Germinal center (tissue), 1 donor: ENCODE measurements at places on chromosomes 16 and 17.

GRCh38 chr16:67951485-67951884 is 7.6 kb upstream of the LCAT start:
- no peak for DNase-seq

DNA sequence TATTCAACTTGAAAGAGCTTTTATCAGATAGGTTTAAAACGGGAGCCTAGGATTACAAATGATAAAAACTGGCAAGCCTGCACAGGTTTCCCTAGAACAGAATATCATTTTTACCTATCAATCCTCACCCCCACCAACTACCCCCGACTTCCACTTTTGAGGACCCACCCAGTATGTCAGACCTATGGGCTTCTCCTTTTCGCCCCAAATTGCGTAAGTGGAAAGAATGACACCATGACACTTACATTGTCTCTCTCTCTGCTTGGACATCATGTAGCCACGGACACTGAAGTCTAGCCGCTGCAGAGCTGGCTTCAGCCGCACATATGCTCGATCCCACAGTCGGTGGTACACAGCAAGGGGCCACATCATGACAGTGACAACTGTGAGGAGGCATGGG is 7.4 kb upstream of the PSMC3IP start:
- DNase-seq, result no peak

GRCh38 chr16:86671486-86672178 is 93.3 kb downstream of the FOXL1 start:
- no peak for DNase-seq

GRCh38 chr17:65799869-65800268 is 238.4 kb upstream of the AXIN2 start:
- no peak for DNase-seq

DNA sequence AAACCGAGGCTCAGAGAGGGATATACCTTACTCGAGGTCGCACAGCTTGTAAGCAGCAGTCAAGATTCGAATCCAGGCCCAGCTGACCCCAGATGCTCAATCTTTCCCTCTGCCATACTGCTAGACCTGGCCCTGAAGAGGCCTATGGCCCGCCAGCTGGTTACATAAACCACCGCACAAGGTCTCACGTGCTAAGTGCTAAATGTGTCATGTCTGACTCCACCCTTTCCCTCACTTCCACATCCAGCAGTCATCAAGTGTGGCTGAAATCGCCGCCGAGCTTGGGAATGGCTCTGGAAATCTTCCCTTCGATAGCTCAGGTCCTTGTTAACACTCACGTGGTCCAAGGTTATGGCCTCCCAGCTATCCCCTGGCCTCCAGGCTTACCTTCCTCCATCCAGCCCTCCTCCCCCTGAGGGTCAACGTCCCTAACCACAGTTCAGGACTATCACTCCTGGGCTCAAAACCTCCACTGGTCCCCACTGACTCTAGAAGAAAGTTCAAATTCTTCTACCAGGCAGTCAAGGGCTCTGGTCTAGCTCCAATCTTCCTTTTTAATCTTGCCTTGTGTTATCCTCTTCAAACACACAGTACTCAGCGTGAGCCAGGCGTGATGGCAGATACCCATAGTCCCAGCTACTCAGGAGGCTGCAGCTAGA is 3.5 kb downstream of the ZBTB4 start:
- no peak for DNase-seq

DNA sequence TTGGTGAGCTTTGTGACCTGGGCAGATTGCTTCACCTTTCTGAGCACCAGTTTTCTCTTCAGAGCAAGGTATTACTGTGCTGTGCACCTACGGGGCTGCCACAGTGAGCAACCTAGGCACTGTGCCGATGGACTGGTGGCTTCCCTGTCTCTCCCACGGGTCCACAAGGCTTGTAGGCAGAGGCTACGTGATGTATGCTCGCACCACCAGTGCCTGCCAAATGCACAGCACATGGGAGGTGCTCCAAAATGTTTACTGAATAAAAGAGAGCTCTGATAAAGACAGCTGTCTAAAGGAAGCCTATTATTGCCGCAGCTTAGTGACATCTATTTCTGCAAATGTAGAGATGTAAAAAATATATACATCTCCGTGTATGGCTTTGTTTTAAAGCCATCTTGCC is 139.2 kb downstream of the CDK5R1 start:
- DNase-seq, result no peak

DNA sequence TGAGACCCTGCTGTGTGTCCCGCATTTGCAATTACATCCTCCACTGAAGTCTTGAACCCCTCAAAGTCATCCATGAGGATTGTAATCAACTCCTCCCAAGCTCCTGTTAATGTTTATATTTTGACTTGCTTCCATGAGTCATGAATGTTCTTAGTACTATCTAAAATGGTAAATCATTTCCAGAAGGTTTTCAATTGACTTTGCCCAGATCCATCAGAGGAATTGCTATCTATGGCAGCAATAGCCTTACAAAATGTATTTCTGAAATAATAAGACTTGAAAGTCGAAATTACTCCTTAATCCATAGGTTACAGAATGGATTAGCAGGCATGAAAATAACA is 2.5 kb upstream of the C16orf87 start:
- no peak for DNase-seq

- DNase-seq, result peak; percentile 64
Measured at GRCh38 chr16:10514369-10515055, 65.9 kb downstream of the EMP2 start.

- DNase-seq, result no peak
Measured at GRCh38 chr17:1860978-1861377, 31.2 kb downstream of the RPA1 start.

DNA sequence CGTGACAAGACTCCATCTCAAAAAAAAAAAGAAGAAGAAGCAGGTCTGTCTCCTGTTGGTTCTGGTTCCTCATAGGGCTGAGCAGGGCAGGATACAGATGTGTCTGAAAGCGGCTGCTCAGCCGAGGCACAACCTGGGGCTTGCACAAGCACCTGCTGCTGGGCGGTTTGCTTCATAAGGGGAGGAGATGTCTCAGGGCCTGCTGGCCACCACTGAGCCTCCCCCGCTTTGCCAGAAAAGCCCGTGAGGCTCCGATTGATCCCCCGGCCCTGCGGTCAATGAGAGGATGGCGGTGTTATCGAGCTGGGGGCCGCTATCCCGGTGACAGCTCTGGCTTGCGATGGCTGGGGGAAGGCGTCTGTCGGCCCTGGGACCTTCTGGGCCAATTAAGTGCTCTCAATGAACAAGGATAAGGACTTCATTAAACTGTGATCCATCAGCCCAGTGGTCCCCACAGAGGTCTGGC is 162.0 kb downstream of the SDK2 start:
- no peak for DNase-seq

DNA sequence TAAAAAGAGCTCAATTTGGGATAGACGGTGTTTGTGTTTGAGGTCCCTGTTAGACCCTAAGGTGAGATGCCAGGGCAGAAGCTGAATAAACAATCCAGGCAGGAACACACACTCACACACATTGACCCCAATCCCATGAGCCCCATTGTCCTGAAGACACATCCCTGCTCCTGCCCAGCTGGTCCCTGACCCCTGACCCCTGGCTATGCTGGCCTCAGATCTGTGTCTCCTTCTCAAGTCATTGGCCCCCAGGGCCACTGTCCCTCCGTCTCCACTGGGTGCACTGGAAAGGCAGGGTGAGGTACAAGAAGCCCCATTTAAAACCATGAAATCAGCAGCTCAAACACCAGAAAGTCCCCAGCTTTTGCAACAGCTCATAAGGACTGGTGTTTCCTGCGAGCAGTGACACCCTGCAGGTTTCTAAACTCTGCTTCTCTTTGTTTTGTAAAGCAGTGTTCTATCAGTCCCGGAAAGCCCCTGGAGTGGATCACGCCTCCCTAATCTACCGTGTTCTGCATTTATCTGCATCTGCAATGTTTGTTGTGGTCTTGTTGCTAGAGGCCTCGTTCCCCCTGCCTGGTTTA is 18.0 kb upstream of the ASGR2 start:
- DNase-seq, result peak; percentile 65

- DNase-seq, result no peak
Measured at GRCh38 chr17:17231621-17232302, 5.2 kb downstream of the FLCN start.

DNA sequence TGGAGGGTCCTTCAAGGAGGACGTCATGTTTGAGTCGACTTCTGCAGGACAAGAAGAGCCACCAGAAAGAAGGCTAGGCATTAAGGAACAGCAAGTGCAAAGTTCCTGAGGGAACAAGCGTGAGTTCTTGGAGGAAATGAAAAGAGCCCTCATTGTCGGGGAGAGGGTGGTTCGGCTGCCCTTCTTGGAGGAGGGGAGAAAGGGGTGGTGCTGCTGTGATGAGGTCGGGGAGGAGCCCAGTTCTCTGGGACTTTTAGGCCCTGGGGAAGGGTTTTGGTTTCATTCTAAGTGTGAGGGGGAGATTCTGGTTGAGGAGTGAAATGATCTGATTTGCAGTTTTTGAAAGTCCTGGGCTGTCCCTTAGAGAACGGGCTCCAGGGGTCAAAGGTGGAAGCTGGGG is 4.1 kb downstream of the BICDL2 start:
- no peak for DNase-seq

DNA sequence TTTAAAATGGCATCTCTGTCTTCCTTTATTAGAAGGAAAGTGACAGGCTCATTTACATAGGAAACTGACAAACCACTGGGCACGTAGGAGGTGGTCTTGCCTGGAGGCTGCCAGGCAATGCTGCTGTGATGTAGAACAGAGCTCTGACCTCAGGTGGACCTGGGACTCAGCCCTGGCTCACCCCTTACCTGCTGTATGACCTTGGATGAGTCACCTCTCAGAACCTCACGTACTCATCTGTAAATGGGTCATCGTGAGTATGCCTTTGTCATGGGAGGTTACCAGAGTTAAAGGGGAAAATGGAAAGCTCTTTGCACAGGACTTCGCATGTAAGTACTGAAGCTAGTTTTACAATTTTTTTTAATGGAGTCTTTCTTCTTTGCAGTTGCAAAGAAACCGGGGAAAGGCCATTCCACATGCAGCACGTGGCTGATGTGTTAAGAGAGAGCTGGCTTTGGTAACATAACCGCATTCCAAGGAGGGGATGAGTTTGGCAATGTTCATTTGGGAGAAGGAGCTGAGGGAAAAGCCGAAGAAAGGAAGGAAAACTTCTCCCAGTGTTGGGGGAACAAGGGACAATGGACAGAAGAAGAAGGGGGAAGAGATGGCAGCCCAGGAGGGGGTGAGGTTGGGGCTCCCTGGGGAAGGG is 37.4 kb upstream of the LONP2 start:
- no peak for DNase-seq

- no peak for DNase-seq
Measured at GRCh38 chr16:69084289-69084688, 21.2 kb upstream of the HAS3 start.

- no peak for DNase-seq
Measured at GRCh38 chr17:66309793-66310192, 7.4 kb downstream of the PRKCA start.

GRCh38 chr17:21371511-21372081 is 4.6 kb upstream of the KCNJ12 start:
- DNase-seq, result no peak

DNA sequence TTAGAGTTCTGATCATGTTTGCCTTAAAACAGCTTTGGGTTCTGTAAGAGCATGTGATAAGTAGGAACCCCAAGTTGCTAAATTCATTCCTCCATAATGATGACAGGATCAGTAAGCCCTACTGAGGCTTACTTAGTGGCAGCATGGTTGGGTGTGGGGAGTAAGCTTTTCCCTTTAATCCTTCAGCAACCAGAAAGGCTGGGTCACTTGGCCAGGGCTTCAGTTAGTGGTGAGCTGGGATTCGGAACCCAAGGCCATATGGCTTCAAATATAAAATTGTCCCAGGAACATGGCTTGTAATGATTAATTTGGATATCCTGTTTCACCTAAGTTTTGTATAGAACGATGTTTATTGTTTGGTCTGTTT is 850 bp downstream of the GINS3 start:
- no peak for DNase-seq

DNA sequence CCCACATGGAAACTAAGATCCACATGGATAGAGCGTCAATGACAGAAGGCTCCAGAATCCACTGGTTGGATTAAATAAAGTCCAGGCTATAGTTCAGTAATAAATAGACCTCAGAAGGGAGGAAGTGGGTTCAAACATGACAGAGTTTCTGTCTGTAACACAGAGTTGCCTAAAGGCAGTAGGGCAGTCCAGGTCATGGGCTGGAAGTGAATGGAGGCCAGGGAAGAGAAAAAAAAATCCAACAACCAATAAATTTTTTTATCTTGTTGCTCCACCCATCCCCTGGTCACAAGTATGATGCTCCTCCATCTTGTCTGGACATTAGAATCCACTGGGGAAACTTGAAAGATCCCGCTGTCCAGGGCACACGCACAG is 92.4 kb downstream of the RGS9 start:
- DNase-seq, result no peak

- no peak for DNase-seq
Measured at GRCh38 chr17:47066095-47066494, 87.0 kb upstream of the RPRML start.

DNA sequence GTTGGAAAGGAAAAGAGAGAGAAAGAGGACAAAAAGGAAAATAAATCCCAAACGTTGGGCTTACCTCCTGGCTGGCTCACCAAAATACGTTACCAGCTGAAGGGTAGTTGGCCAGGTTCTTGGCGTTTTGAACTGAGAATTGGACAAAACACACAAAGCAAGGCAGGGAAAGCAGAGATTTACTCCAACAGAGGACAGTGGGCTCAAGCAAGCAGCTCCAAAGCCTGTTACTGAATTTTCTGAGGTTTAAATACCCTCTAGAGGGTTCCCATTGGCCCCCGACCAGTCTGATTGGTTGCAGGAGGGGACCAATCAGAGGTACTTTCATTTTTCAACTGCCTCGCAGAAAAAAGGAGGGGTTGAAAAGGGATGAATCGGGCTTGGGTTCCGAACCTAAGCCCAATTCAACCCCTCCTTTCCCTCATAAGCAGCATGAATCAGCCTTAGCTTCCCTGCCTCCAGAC is 55.6 kb upstream of the ALOX12 start:
- no peak for DNase-seq

DNA sequence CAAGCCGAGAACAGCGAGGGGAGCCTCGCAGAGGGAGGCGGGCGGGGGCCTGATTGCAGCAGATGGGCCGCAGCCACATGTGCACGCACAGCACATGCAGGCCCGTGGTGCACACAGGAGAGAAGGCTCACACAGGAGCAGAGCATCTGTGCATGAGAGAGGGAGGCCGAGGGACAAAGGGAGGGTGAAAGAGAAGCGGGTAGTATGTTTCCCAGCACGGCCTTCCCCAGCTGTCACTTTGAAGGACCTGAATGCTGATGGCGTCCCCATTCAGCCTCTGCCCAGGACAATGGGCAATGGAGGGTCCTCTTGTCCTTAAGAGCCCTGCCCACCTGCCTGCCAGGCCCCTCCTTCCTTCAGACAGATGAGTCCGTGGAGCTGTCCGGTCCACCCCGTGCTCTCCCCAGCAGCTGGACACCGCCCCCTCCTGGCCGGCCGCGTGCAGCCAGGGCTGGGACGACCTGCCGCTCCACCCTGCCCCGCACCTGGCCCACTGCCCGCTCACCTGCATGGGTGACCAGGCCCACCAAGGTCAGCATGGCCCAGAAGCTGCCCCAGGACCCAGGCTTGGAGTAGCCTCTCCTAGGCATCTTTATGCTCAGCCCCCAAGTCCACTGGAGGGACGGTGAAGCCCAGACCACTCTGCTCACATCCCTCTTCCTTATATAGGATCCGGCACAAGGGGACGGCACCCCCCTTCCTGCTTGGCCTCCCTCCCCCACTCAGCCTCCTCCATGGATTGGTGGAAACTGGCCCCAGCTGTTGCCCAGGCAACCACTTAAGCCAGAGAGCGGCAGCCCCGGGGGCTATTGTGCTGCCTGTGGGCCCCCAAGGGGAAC is at the start of gene BTBD17:
Gene BTBD17, minus strand, starts transcription at position 639 of the 839 bp plus-strand sequence. Its CDS starts 49 bp downstream, at position 590.
- peak; percentile 24 for DNase-seq
